Smooth muscle cell of the brain vasculature (primary cell): ENCODE measurements at places on chromosomes 1 and 21.

- no peak for DNase-seq
Measured at GRCh38 chr21:31873275-31873695, 465 bp downstream of the HUNK start.

DNA sequence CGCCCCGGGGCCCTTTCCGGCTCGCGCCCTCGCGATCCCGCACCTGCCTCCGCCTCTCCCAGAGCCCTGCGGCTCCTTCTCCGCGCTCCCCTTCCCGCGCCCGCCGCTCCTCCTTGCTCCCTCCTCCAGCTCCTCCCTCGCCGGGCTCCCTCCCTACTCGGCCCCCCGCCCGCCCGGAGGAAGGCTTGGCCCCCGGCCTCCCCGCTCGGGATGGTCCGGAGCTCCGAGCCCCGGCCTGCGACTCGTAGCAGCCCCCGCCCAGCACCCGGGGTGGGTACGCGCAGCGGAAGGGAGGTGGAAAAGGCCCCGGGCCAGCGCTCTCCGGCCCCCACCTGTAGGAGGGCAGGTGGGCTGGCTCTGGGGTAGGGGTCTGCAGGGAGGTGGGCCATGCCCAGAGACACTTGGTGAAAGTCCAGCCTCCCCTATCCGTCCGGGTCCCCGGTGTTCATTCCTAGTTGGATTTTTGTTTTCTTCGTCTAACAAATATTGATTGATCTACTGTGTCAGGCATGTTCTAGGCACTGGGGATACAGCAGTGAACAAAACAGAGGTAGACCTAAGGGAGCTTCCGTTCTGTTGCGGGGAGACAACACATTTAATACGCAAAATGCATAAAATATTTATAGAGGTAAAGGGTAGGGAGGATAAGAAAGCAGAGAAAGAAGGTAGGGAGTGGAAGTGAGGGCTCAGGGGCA is at the start of gene HTR1D:
TSS of gene HTR1D (minus strand) at position 82 of the 695 bp plus-strand sequence. CDS start 23,283 bp downstream, outside the sequence.
- DNase-seq = no peak

DNA sequence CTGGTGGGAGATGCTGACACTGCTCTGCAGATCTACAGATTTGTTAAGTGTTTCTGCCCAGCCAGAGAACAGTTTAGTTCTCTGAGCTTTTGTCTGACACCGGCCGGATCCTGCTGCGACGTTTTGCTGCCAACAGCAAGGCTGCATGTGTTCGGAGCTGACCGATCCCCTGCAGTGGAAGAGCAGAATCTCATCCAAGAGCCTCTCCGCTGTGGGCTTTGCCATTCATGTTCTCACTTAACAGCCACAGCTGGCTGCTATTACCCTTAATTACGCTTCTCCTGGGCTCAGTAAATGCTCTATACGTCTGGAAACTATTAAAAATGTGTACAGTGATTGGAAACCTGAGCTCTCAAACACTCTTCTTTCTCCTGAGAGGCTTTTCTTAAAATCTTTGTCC is 105.3 kb downstream of the BCAR3 start:
- no peak for DNase-seq

GRCh38 chr1:240804475-240804874 is 192.5 kb upstream of the GREM2 start:
- no peak for DNase-seq

DNA sequence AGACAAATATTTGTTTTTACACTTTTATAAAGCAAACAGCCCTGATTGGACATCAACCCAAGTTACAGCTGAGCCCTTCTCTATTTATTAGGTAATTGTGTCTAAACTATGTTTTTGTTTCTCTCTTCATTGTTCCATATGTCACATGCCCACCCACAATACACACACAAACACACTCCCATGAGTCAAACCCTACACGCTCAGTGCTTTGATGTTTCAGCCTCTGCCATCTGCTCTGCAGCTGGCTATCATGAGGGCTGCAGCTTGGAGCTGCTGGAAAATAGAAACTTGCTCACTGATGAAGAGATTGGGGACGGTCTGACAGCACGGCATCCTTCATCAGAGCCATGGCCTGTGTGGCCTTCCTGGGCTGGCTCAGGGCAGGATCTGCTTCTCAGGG is 41.7 kb downstream of the PSMG1 start:
- DNase-seq = peak; percentile 7

- DNase-seq = no peak
Measured at GRCh38 chr1:22537441-22538139, 25.7 kb upstream of the EPHA8 start.

DNA sequence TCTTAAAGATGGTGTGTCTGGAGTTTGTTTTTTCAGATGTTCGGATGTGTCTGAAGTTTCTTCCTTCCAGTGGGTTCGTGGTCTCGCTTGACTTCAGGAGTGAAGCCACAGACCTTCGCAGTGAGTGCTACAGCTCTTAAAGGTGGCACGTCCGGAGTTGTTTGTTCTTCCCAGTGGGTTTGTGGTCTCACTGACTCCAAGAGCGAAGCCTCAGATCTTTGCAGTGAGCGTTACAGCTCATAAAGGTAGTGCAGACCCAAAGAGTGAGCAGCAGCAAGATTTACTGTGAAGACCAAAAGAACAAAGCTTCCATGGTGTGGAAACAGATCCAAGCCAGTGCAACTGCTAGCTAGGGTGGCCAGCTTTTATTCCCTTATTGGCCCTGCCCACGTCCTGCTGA is 1430.4 kb upstream of the B3GALT2 start:
- no peak for DNase-seq

GRCh38 chr1:59081795-59082194 is 215.1 kb upstream of the FGGY start:
- DNase-seq = no peak

- no peak for DNase-seq
Measured at GRCh38 chr1:212782422-212783154, 9.0 kb downstream of the NSL1 start.

DNA sequence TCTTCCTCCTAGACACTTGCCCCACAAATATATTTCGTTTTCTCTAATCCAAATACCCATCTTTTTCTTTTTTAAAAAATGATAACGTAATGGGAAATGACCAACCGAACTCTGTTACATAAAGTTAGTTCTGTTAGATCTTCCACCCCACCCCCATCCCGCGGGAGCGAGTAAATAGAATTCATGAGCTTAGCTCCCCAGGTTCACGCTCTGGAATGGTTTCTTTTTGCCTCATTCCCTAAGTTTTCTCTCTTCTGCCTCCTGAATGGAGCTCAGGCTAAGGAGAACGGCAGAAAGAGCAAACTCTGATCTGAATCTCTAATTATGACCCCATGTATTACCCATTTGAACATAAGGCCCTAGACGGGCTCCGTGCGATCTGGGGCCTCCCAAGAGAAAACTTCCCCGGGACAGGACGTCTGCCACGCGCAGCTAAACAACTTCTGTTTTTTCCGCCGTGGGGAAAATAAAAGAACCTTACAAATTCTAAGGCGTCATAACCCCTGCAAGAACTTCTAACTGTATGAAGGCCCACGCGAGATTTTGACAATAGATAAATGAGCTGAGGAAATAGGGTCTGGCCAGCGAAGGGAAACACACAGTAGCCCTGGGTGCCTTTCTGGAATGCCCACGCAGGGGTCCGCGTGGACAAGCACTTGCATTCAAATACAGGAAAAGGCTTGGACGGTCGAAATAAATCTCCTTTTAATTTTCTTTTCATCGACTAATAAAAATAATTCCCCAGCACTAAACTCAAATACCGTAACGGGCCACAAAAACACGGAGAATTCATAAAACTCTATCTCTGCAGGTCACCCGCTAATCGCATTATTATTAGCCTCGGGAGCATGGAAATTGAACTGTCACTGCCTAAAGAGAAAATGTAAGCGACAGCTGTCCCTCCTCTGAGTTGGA is 2.2 kb downstream of the TBX15 start:
- DNase-seq = no peak
